ENCODE measurements at places on chromosomes 2 and 18.

- no peak for DNase-seq
Measured at GRCh38 chr2:200449149-200449548, 60.7 kb downstream of the KCTD18 start.

GRCh38 chr18:42330296-42330695 lies 375.3 kb downstream of the PIK3C3 start:
- no peak for DNase-seq

GRCh38 chr18:24317370-24317769 lies 80.3 kb downstream of the OSBPL1A start:
- DNase-seq, result no peak

- peak; percentile 87 for DNase-seq
Measured at GRCh38 chr2:219402665-219403515, 15.2 kb upstream of the DNPEP start.

DNA sequence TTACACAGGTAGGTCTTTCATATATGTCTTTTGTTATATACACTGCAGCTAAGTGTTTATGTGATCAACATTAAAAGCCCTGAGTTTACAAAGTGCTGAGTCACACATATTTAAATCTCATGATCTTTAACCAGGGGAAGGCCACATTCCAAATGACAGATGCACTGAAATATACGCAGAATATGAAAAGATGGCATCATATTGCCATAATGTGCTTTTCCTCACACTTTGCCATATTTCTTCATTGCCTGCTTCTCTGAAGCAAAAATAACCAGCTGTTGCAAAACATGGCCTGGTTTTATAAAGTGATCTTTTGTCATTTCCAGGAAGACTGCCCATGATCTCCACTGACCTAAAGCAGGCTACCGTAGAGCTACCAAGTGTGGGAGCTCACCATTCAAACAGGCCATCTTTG lies 93.5 kb upstream of the MAPRE2 start:
- DNase-seq, result no peak

DNA sequence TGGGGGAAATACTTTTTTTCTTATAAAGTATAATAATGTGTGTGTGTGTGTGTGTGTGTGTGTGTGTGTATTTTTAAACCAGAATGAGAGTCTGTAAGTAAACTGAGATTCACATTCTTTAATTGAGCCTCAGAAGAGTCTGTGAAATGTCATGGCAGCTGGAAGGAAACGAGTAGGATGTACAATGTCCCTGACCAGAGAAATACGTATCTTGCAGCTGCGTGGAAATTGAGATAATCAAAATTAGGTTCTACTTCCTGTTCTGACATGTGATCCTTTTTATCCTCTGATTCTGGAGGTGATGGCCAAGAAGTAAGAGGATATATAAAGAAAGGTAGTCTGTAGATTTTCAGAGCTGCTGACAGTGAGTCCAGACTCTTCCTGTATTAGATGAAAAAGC lies 50.0 kb downstream of the SH3RF3 start:
- no peak for DNase-seq

DNA sequence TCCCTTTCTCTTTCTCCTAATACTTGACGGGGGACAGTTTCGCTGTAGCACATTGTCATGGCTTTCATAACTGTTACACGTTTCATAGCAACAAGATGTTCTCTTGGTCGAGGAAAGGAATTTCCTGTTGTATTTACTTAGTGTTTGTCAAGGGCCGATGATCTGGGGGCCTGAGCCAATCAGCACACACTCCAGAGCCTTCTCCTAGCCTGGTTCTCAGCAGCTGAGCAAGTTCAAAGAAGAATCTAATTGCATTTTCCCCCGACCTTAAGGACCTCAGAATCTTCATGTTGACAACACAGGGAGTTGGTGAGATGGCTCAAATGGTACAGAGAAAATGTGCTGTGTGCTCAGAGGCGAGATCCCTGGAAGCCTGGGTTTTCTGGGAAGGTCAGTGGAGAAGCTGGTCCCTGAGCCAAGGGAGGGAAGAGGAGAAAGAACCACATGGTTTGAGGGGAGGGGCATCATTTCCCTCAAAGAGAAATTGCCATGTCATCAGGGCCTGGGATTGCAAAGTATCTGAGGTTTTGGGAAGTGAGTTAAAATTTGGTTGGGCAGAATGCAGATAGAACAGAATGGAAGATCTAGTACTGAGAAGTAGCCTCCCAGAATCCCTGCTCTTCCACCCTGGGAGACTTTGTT lies 76.9 kb upstream of the AGAP1 start:
- no peak for DNase-seq

DNA sequence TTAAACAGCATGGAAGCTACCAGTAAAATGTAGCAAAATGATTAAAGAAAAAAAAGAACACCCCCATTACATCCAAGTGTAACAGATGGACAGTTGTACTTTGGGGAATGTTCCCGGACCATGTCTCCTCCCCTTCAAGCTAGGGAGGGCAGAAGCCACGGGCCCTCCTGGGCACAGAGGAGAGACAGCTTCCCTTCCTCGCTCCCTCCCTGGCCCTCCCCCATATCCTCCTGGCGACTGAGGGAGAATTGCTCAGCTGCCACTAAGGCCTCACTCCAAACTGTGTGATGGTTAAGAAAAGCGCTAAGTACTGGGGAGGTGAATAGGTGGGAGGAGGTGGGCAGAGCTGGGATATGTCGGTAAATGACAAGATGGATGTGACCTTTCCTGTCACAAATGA lies 358.0 kb downstream of the HRH4 start:
- peak; percentile 40 for DNase-seq

DNA sequence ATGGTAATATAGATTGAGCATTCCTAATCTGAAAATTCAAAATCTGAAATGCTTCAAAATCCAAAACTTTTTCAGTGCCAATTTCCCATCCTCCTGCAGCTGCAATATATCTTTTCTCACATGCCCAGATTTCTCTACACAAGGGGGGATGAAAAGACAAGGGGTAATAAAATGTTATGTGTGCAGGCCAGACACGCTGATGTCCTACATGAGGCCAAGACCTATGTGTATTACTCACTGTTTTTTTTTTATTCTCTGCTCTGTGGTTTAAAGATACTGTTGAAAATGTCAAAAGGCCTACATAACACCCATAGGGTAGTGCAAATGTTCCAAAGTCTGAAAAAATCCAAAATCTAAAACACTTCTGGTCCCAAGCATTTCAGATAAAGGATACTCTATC lies 41.2 kb upstream of the CWC22 start:
- DNase-seq, result no peak

DNA sequence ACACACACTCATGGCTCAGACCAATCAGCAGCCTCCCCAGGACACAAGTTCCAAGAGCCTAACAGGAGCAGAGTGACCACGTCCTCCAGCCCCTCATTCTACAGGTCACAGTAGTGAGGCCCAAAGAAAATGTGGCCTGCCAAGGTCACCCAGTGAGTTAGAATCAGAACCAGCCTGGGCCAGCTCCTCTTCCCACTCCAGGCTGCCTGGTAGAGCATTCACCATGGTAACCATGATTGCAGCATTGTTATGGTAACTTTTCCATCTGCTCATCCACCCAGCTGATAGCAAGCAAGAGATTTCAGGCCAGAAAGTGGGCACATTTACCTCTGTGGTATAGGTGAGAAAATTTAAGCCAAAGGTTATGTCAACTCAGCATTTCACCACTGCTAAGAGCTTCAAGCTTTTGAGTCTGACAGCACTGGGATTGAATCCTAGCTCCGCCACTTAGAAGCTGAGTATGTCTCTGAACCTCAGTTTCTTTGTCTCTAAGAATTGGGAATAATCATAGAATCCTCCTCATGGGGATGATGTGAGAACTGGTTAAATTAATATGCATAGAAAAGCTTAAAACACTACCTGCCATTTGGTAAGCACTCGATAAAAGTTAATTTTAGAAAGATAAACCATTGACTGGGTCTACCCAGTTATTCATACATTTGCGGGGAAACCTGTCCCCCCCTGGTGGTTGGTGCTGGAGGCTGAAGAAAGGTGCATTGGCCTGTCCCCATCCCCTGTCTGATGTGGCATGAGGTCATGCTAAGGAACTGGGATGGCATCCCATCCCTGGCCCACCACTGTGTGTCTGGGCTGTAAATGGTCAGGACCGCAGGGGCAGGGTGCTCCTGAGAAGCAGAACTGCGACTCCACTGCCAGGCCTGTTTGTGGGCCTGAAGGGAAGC lies 181.5 kb downstream of the KLHL29 start:
- peak; percentile 75 for DNase-seq

DNA sequence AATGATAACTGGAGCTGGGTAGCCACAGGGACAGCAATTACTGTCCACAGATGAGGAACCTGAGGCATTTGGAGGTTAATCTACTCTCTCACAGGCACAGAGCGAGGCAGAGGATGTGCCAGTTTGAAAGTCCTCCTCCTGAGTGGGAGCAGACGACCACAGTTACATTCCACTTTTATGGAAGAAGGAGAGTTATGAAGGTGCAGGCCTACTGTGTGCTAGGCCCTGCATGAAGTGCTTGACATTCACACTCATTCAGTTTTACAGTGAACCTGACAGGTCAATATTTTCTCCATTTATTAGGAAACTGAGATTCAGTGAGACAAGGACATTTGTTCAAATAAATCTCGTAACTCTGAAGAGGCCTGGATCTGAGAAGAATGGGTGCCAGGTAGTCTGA lies 142.0 kb downstream of the TDRD15 start:
- no peak for DNase-seq
